T-helper 22 cell (primary cell): ENCODE measurements at places on chromosomes 12 and 14.

GRCh38 chr12:29737644-29738043 is 46.1 kb downstream of the TMTC1 start:
- no peak for DNase-seq

DNA sequence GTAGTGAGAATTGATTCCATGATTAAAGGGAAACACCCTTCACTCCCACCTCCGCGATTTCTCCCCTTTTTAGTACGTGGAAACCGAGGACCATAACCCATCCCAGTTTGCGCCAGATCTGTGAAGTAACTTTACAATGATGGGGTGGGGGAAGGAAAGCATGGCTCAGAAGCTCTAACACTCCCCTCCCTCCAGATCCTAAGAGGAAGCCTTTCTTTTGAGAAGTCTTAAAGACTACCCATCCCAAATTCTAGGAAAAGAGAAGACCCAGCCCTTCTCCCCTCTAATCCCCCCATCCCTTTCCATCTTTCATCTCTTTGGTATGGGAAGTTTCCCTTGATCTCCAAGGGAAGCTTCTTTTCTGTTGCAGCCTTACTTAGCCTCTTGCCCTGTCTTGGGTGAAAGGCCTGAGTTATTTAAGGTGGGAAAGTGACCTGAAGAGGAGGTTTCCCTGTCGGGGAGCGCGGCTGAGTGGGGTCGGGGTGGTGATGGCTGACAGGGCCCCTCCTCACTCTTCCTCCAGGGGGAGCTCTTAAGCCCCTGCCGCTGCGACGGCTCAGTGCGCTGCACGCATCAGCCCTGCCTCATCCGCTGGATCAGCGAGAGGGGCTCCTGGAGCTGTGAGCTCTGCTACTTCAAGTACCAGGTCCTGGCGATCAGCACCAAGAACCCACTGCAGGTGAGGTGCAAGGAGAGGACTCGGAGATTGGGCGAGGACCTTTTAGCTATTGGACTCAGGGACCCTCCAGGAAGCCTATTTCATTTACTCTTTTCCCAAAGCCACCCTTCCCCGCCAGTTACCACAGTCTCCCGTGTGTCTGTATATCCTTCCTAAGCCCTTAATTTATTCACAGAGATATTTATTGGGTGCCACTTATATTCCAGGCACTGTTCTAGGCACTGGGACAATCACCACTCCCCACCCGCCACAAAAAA is 1.8 kb downstream of the MARCHF9 start:
- peak; percentile 42 for DNase-seq

DNA sequence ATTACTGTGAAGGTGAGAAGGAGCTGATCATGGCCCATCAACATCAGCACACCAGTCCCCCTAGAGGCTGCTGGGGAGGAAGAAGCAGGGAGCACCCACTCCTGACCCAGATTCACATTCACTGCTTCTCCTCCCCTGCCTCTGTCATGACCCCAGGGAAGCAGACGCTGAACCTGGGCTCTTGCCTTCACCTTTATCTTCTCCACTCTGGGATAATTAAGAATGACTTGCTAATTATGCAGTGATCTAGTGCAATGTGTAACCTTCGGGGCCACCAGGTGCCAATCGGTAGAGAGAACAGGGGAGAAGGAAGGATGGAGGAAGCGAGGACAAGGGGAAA is 44.4 kb upstream of the IQSEC3 start:
- no peak for DNase-seq

- DNase-seq: no peak
Observed at GRCh38 chr12:115712676-115713075, 564.8 kb downstream of the MED13L start.

GRCh38 chr14:69703047-69704039 is 63.6 kb upstream of the SRSF5 start:
- no peak for DNase-seq

- no peak for DNase-seq
Observed at GRCh38 chr14:101960225-101960624, 4.1 kb upstream of the DYNC1H1 start.

GRCh38 chr12:41304526-41304925 is 116.4 kb downstream of the PDZRN4 start:
- no peak for DNase-seq

GRCh38 chr12:101781834-101782233 is 42.6 kb upstream of the SYCP3 start:
- no peak for DNase-seq

- no peak for DNase-seq
Observed at GRCh38 chr14:48738186-48738925, 847.8 kb downstream of the RPS29 start.

- no peak for DNase-seq
Observed at GRCh38 chr14:55318694-55319093, 47.5 kb downstream of the FBXO34 start.

DNA sequence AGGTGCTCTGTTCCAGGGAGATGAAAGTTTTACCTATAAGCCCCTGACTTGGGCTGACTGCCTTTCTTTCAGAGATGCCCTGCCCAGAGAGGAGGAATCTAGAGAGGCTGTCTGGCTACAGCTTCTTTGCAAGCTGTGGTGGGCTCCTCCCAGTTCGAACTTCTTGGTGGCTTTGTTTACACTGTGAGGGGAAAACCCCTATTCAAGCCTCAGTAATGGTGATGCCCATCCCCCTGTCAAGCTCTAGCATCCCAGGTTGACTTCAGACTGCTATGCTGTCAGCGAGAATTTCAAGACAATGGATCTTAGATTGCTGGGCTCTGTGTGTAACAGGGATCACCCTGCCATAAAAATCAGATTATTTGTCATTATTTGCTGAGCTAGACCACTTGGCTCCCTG is 377.6 kb downstream of the FLRT2 start:
- DNase-seq: no peak

DNA sequence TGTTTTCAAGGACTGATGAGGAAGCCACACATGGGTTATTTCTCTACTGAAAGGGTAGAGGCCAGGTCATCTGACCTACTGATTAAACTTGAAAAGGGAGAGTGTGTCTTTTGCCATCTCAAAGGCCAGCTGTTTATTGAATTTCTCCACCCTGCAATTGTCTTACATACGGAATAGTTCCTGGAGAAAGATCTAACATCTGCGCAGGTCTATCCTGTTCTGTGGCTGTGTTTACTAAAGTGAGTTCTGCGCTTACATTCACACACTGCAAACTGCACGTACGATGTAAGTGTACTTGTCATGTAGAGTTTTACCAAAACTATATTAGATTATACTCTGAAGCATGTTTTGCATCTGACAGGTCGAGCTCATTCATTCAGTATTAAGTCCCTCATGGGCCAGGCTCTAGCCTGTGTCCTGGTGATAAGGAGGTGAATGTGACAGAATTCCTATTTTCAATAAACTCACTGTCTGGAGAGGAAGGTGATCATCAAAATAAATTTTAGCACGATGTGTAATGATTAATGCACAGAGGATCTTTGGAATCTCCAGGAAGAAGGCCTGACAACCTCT is 96.6 kb downstream of the PRKCH start:
- no peak for DNase-seq

DNA sequence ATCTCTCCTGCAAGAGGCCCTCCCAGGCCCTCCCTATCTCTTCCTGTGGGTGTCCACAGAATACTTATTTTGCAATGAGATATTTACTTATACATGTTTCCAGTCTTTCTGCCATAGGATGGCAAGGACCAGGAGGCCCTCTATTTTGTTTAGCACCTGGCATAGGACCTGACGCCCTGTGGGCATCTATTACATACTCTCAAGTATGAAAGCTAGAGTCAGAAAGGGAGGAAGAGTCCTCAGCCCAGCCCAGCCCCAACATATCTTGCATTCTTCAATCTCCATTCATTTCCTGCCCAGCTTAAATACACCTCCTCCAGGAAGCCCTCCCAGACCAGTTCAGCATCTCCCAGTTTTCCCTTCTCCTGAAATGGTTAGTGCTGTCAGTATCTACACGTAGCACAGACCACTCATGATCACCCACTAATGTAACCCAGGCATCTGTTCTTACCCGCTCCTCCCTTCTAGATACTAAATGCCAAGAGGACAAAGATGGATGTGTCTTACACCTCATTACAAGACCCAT is 7.4 kb downstream of the FOXN4 start:
- DNase-seq: no peak

DNA sequence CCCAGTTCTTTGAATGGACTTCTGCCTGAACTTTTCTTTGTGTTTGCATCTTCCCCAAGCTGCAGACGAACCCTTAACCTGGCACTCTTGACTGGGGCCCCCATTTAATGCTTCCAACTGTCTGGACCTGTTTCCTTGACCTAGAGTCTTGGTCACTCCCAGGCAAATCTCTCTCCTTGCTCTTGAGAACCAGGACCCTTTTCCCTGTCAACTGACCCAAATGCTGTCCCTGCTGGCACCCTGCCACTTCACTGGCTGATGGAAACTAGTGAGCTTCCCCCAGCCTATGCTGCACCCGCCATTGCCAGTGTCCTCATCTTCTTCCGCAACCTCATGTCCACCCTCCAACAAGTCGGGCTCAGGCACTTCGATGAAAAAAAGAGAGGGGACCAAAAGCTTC is 79.5 kb downstream of the PRIMA1 start:
- no peak for DNase-seq

- DNase-seq: no peak
Observed at GRCh38 chr14:29037411-29037810, 270.8 kb downstream of the FOXG1 start.

DNA sequence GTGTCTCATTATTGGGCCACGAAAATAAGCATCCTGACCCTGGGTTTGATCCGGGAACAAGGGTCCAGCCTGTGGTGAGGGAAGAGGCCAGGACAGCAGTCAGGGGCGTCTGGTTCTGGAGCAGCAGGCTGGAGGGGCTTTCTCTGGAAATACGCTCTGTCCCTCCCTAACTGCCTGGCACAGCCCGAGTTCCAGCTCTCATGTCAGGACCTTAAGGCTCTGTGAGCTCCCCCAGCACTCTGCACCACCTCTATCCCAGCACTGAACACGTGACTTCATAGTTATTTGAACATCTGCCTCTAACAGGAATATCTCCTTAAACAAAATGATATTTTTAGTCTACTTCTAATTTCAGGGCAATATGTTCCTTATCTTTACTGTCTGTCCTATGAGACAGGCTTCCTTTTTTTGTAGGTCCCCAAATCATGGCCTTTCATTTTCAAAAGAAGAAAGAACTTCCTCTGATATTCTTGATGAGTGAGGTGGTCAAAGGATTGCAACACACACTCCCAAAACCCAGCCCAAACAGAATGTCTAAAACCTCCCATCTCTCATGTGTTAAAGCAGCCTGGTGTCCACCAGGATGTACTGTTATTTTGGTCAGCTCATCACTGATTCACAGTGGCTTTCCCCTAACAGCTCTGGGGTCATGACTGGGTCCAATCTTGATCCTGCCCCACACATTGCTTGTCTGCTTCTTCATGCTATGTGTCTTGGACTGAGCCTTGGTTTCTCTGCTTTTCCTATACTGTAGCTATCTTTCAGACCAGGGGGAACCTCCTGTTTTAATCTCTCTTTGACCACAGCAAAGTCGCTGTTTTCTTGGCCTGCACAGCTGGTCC is 9.7 kb downstream of the AQP6 start:
- DNase-seq: no peak

GRCh38 chr12:120247621-120248030 is 17.9 kb downstream of the PXN start:
- no peak for DNase-seq
